ENCODE measurements at places on chromosomes 6 and 20.

- no peak overlapping the region for H3K27ac ChIP-seq
- H3K36me3 ChIP-seq = no peaks in the 10 kb centered on the region
- H3K27me3 ChIP-seq = no peaks in the 10 kb centered on the region
- H3K4me3 ChIP-seq = no peak overlapping the region
- DNase-seq = no peak
Observed at GRCh38 chr6:144920391-144920961, 635.3 kb downstream of the UTRN start.

- no peaks in the 10 kb centered on the region for H3K36me3 ChIP-seq
- no peaks in the 10 kb centered on the region for H3K4me1 ChIP-seq
- H3K27me3 ChIP-seq = no peaks in the 10 kb centered on the region
- no peak overlapping the region for H3K27ac ChIP-seq
- no peak for DNase-seq
Observed at GRCh38 chr20:9555781-9556180, 41.4 kb downstream of the LAMP5 start.

GRCh38 chr6:43729537-43729936 lies 40.5 kb upstream of the VEGFA start:
- no peak overlapping the region for H3K4me3 ChIP-seq
- H3K27me3 ChIP-seq = no peaks in the 10 kb centered on the region
- peaks cover 13% of the 10 kb centered on the region for H3K4me1 ChIP-seq
- H3K36me3 ChIP-seq = no peaks in the 10 kb centered on the region
- peak; percentile 6 for DNase-seq
- no peak overlapping the region for H3K27ac ChIP-seq

DNA sequence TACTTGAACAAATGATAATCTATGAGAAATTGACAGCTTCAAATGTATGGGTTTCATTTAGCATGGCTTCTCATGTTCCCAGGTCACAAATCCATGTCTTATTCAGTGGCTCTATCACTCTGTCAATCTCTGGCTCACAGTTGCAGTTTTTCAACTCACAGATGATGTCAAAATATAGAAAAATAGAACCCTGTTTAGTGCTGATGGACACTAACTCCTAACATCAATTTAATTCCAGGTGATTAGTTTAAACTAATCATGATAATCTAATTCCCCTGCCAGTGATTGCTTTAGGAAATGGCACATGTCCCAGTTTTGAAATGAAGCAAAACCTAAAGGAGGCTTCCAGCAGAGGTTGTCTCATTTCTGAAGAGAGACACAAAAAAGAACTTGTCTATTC lies 13.0 kb downstream of the KHDC1 start:
- no peak overlapping the region for H3K4me3 ChIP-seq
- H3K4me1 ChIP-seq = no peaks in the 10 kb centered on the region
- no peaks in the 10 kb centered on the region for H3K36me3 ChIP-seq
- DNase-seq = no peak
- no peak overlapping the region for H3K27ac ChIP-seq

- peak overlapping the region; percentile 48 for H3K4me3 ChIP-seq
- H3K27me3 ChIP-seq = no peaks in the 10 kb centered on the region
- H3K36me3 ChIP-seq = peaks cover 15% of the 10 kb centered on the region
Observed at GRCh38 chr20:11918981-11919380, 1.3 kb downstream of the BTBD3 start.

GRCh38 chr20:50237349-50237748 lies 46.7 kb downstream of the CEBPB start:
- no peaks in the 10 kb centered on the region for H3K36me3 ChIP-seq
- no peak overlapping the region for H3K27ac ChIP-seq
- no peak overlapping the region for H3K4me3 ChIP-seq
- no peak for DNase-seq

- H3K36me3 ChIP-seq = no peaks in the 10 kb centered on the region
- H3K27ac ChIP-seq = no peak overlapping the region
- DNase-seq = no peak
- H3K27me3 ChIP-seq = no peaks in the 10 kb centered on the region
Observed at GRCh38 chr20:8633366-8633765, 435.5 kb upstream of the PLCB4 start.

GRCh38 chr20:37726971-37727956 lies 33.4 kb downstream of the CTNNBL1 start:
- H3K4me1 ChIP-seq = peaks cover 22% of the 10 kb centered on the region
- H3K4me3 ChIP-seq = no peak overlapping the region
- H3K27me3 ChIP-seq = no peaks in the 10 kb centered on the region

DNA sequence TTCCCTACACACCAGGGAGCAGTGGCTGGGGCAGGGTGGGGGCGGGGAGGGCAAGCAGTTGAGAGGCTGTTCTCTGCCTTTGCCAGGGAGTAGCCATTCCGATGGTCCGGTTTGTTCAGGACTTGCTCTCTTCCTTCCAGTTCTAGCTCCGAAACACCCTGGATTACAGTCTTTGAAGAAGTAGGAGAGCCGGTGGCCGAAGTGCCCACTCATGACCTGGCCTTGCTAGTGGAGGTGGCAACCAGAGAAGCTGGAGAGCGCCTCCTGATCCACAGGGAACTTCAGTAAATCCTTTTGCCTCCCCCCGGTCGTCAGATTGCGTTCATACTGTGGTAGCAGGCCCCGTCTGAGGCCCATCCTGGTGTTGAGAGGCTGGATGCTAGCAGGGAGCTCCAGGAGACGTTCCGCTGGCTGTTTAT lies 92.8 kb downstream of the ARID1B start:
- no peak overlapping the region for H3K4me3 ChIP-seq
- H3K27me3 ChIP-seq = no peaks in the 10 kb centered on the region
- H3K4me1 ChIP-seq = peaks cover 47% of the 10 kb centered on the region
- H3K27ac ChIP-seq = no peak overlapping the region
- no peak for DNase-seq

DNA sequence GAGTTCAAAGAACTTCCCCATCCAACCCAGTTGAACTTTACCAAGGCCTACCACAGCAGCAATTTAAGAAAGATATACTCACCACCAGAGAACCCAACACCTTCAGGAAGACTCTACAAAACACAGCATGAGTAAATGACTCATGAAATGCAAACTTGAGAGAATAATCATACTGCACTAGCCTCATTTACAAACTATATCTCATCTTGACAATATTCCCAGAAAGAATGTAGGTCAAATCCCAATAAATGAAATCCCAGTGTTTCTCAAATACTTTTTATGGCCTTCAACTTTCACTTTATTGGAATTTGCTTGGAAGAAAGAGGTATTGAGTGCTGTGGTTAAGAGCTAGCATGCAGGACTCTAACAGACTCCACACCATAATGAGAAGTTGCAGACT lies 60.0 kb downstream of the FYN start:
- H3K27me3 ChIP-seq = no peaks in the 10 kb centered on the region
- H3K4me3 ChIP-seq = no peak overlapping the region
- H3K4me1 ChIP-seq = peaks cover 21% of the 10 kb centered on the region
- DNase-seq = no peak

DNA sequence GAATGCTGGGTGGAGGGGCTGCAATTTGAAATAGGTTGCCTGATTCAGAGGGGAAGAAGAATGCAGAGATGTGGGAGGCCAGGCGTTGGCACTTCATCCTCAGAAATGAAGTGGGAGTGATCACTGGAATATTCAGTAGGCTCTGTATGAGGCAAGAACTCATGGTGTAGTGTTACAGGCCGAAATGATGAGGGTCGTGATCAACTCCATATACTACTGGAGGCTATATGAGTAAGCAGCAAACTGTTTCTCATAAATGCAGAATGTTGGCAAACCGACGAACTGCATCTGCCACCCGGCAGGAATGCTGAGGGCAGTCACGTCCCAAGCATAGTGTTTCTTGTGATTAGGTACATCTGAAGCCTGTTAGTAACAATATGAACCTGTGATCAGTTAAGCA lies 12.7 kb downstream of the KCNS1 start:
- no peaks in the 10 kb centered on the region for H3K27me3 ChIP-seq
- H3K4me1 ChIP-seq = peaks cover 6% of the 10 kb centered on the region
- no peaks in the 10 kb centered on the region for H3K36me3 ChIP-seq
- no peak overlapping the region for H3K4me3 ChIP-seq
- no peak overlapping the region for H3K27ac ChIP-seq

- H3K4me1 ChIP-seq = peaks cover 4% of the 10 kb centered on the region
- no peaks in the 10 kb centered on the region for H3K27me3 ChIP-seq
- no peak overlapping the region for H3K27ac ChIP-seq
- no peak for DNase-seq
Observed at GRCh38 chr6:30152016-30152673, 8.9 kb downstream of the TRIM10 start.

GRCh38 chr6:21823371-21823770 lies 229.8 kb downstream of the SOX4 start:
- no peak overlapping the region for H3K4me3 ChIP-seq
- no peaks in the 10 kb centered on the region for H3K4me1 ChIP-seq
- H3K27ac ChIP-seq = no peak overlapping the region
- DNase-seq = no peak
- no peaks in the 10 kb centered on the region for H3K36me3 ChIP-seq
- H3K27me3 ChIP-seq = no peaks in the 10 kb centered on the region

DNA sequence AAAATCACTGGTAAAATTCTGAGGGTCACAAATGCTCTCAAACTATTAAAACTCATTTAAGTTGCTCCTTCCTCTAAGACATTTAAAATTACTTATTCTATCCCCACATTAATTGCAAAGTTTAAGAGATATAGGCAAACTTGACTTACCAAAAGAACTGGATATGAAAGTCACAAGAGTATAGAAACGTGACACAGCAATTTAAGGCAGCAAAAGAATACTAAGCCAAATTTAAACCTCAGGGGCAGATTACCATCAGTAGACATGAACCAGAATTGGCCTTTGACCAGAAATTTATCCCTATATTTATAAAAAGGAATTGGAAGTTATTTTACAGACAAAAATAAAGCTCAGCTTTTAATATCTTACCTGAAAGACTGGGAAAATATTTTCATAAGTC lies 56.0 kb downstream of the MAP3K7 start:
- no peaks in the 10 kb centered on the region for H3K27me3 ChIP-seq
- H3K4me3 ChIP-seq = no peak overlapping the region
- DNase-seq = no peak

- H3K4me1 ChIP-seq = no peaks in the 10 kb centered on the region
- H3K36me3 ChIP-seq = no peaks in the 10 kb centered on the region
- DNase-seq = no peak
Observed at GRCh38 chr20:20806121-20807095, 94.0 kb upstream of the RALGAPA2 start.

GRCh38 chr6:98548301-98548700 lies 286.1 kb upstream of the POU3F2 start:
- no peaks in the 10 kb centered on the region for H3K27me3 ChIP-seq
- no peaks in the 10 kb centered on the region for H3K4me1 ChIP-seq
- H3K36me3 ChIP-seq = no peaks in the 10 kb centered on the region

DNA sequence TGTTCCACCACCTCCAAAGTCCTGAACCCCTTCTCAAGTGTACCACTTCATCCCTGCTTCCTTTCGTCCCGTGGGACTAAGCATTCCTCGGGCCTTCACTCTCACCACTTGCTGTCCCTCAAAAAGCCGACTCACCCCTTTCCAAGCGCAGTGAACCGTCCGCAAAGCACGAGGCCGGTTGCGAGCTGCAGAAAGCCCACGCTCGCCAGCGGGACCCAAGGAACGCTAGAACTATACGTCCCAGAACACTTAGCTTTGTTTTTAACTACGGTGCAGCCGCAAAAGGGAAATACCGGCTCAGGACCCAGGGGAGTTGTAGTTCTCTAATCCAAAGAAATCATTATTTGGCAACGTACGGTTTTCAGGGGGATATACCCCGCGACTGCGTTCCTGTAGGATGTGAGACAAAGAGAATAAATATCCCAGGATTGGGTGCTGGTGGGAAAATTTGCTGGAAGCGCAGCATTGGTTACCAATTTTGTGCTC lies 416 bp upstream of the POLR1H start:
- H3K36me3 ChIP-seq = peaks cover 21% of the 10 kb centered on the region
- peak; percentile 79 for DNase-seq
- H3K27me3 ChIP-seq = no peaks in the 10 kb centered on the region

DNA sequence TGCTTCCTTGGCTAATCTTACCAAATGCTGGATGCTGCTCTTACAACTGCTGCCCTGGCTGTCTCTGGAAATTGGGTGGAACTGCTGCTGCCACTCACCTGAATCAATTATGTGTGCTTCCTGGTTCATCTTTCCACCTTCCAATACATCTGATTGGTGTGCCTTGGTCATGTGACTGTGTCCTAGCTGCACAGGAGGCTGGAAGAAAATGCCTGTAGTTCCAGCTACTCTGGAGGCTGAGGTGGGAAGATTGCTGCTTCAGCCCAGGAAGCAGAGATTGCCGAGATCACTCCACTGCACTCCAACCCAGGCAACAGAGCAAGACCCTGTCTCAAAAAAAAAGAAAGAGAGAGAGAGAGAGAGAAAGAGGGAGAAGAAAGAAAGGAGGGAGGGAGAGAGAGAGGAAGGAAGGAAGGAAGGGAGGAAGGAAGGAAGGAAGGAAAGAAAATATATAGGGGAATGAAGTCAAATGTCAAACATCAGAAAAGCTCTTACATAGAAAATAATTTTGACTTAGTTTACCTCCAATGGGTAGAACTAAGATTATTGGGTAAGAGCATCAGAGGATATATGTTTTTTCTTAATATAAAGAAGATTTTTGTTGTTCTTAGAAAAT lies 14.1 kb upstream of the PPARD start:
- no peak overlapping the region for H3K27ac ChIP-seq
- no peak for DNase-seq
- H3K4me3 ChIP-seq = no peak overlapping the region
- no peaks in the 10 kb centered on the region for H3K4me1 ChIP-seq
- H3K27me3 ChIP-seq = no peaks in the 10 kb centered on the region
